ENCODE measurements at places on chromosomes 7 and 10.

DNA sequence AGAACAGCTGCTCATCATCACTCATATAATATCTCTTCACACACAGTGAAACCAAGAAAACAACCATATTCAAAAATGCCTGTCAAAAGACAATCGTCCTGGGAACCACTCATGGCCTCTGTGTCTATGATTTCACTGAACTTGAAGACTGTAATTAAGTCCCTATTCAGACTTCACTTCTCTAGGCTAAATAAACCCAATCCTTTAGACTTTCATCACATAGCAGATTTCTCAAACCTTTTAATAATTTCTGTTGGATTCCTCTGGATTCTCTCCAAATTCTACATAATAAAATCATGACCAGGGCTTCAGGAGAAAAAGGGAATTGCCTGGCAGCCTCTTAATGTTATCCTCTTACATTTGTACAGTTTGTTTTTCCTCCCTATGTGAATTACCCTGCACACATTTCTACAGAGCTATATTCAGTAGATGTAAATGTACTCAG is 201.1 kb downstream of the LRRN3 start:
- no peak for DNase-seq

DNA sequence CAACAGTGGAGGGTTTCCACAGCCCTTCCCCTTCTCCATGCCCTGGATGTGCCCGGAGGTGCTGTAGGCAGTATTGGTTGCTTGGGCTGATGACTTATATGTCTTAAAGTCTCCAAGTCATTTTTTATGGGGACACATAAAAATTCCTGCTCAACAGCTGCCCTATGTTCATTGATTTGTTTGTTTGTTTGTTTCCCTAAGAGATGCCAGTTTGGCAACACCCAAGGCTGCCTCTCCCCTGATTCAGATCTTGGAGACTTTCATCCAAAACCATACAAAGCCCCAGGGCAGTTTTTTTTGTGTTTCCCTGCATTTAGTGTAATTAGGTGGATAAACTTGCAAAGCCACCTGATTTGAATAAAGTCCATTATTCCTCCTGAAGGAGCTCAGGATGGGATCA is 115.3 kb downstream of the PLPP4 start:
- peak; percentile 6 for DNase-seq

DNA sequence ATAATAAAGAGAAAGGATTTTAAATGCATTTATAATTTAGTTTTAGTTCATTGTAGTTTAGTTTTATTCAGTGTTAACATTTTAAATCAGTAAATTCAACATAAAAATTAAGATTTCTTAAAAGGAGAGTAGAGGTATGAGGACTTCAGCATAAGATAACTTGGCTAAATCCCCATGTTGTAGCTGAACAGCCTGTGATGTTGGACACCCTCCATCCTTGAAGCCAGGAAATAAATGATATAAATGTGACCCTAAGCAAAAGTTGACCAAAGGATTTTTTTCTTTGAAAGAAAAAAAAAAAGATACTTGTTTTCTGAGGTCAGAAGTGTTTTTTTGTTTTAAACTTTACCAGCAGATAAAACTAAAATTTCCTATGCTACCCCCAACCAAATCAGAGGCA is 48.7 kb downstream of the GNAI1 start:
- no peak for DNase-seq

DNA sequence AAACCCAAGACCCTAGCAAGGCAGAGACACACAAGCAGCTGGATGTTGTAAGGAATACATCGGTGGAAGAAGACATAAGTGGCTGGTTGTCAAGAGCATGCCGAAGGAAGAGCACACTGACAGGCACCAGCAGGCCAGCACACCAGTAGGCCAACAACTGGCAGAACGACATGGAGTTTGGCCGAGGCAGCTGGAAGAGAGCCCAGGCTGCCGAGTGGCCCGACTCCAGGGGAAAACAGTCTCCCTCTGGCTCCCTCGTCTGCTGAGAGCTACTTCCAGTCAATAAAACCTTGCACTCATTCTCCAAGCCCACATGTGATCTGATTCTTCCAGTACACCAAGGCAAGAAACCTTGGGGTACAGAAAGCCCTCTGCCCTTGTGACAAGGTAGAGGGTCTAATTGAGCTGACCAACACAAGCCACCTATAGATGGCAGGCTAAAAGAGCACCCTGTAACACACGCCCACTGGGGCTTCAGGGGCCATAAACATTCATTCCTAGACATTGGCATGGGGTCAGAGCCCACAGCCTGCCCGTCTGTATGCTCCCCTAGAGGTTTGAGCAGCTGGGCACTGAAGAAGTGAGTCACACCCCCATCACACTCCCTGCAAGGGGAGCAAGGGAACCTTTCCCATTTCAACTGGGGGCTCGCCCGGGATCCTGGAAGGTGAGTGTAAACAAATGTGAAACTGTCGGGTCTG is 14.7 kb upstream of the TNS3 start:
- peak; percentile 47 for DNase-seq

GRCh38 chr10:63605197-63605967 is 84.2 kb downstream of the REEP3 start:
- peak; percentile 52 for DNase-seq

GRCh38 chr7:47470567-47471357 is 111.1 kb downstream of the TNS3 start:
- peak; percentile 86 for DNase-seq

GRCh38 chr7:117283371-117283770 is 39.5 kb downstream of the WNT2 start:
- DNase-seq, result peak; percentile 95

DNA sequence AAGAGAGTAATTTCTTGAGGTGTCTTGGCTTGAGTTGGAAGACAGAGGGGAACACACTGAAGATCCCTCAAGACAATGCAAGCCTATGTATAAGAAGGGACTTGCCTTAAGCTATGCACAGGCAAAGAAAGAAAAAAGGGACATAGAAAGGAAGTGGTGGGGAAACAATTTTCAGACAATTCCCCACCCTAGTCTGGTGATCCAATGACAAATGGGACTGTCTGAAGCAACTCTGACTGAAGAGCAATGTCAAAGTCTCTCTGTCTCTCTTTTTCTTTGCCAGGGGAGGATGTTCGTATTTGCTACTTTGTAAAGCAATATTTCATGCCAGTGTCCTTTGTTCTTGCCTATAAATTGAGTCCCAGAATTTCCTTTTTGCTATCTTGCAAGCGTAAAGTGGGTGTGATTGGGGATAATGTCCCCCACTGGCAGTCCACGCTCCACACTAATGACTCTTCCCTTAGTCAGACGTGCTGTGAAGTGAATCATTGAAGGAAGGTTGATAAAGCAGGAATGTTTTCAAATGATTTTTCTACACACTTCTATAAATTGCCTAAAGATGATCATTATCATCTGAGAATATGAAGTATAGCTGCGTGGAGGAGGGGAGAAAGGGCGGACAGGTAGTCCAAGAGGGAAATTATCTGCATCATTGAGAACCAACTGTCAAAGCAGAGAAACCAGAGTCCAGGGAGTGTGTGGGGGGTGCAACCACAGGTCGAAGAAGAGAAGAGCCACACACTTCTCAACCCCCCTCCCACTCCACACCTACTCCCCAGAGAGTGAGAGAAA is 243.8 kb upstream of the ETV1 start:
- peak; percentile 35 for DNase-seq

GRCh38 chr10:123550675-123551096 is 115.5 kb upstream of the GPR26 start:
- DNase-seq, result no peak

GRCh38 chr10:115432188-115432819 is 339.1 kb downstream of the ATRNL1 start:
- DNase-seq, result no peak

- DNase-seq, result no peak
These were observed 611.1 kb upstream of the COBL start for GRCh38 chr7:51927738-51928137.

DNA sequence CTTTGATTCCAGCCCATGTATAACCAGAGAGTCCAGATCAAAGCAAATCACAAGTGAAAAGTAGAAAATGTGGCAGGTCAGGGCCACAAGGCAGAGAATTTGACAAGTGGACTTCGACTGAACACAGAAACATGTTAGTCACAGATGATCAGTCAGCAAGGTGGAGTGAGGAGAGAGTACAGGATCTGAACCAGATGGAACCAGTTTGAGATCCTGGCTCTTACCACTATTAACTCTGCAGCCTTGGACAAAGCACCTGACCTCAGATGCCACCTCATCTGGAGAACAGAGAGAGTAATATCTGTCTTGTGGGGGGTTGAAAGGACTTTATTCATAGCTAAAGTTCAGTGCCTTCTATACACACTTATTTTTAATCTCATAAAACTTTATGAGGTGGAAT is 4.4 kb downstream of the MRLN start:
- DNase-seq, result no peak

DNA sequence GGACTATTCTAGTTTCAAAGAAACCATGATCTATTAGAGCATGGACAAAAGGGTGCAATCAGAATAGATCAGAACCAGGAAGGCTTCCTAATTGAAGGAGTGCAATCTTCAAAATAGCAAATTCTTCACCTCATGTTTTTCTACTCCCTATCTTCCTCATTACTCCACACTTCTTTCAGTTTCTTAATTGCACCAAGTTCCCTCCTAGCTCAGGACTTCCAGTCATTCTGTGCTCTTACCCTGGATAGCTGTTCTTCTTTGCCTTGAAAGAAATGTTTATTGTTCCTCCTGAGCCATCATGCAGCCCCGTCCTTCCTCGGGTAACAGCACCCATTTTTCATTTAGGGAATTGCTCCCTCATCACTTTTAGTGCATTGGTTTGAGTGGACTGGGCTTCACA is 23.1 kb downstream of the TRPV5 start:
- DNase-seq, result no peak

- DNase-seq, result no peak
These were observed 311.9 kb upstream of the HGF start for GRCh38 chr7:82081644-82082224.

- no peak for DNase-seq
These were observed 9.4 kb upstream of the COL13A1 start for GRCh38 chr10:69792341-69792740.

DNA sequence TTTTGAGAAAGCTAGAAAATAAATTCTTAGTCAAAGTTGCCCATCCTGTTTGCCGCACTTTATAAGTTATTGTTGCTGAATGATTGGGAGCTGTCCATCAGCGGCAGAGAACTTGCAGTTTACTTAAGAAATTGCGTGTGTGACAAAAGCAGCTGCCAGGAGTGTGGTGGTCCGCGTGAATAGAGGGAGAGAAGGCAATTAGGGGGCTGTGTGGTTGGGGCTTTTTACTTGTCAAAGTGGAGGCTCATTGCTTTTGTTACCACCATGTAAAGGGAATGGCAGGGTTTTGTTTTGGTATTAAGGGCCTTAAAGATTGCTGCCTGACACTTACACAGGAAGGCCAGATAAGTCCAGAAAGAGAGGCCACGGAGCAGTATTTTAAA is 177.8 kb downstream of the TCF7L2 start:
- no peak for DNase-seq

GRCh38 chr7:154438571-154439367 is 386.6 kb downstream of the DPP6 start:
- DNase-seq, result no peak

DNA sequence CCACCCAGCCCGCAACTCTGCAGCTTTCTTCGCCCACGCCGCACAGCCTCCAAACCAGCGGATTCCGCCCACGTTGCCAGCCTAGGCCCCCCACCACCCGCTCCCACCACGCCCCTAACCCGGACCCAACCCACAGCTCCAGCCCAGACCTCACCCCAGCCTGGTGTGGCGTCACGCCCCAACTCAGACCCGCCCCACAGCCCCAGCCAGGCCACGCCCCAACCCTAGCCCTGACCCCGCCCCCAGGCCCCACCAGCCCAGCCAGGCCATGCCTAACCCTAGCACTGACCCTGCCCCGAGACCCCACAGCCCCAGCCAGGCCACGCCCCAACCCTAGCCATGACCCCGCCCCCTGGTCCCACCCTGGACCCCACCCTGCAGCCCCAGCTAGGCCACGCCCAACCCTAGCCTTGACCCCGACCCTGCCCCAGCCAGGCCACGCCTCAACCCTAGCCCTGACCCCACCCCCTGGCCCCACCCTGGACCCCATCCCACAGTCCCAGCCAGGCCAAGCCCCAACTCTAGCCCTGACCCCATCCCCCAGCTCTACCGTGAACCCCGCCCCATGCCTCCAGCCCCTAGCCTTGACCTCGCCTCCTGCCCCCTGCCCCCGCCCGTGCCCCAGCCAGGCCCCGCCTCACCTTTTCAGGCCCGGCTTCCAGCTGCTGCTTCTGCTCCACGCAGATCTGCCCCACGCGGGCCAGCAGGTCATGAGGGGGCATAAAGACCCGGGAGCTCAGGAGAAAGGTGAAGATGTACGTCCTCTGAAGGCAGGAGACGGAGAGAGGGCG is 64.0 kb downstream of the RASGEF1A start:
- DNase-seq, result no peak

DNA sequence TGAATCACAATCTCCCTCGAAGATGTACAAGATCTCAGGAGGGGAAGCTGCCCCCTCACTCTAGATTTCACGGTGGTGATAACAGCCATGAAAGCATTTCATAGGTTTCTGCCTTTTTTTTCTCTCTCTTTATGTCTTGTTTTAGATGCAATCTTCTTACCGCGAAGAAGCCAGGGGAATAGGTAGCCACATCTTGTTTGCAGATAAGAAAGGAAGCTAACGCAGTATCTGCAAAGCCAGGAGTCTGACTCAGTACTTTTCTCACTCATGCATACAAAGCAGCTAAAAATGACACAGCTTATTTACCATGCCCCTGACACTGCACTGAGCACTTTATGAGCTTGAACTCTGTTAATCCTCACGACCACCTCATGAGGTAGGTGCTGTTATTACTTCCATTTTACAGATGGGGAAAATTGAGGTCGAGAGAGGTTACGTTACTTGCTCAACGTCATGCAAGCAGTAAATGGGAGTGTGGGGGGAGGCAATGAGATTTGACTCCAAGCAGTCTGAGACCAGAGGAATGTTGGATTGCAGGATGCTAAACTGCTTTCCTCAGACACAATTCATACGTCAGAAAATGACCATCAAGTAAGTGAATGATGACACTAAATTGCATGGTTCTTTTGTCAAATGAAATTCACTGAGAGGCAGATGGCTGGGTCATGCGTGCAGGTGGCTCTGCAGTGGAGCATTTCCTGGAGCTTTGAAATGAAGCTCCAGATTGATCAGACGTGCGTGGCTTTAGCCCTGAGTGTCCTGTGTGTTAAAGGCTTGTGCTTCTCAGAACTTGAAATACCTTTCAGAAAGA is 3.3 kb downstream of the MAP3K8 start:
- DNase-seq, result peak; percentile 64

DNA sequence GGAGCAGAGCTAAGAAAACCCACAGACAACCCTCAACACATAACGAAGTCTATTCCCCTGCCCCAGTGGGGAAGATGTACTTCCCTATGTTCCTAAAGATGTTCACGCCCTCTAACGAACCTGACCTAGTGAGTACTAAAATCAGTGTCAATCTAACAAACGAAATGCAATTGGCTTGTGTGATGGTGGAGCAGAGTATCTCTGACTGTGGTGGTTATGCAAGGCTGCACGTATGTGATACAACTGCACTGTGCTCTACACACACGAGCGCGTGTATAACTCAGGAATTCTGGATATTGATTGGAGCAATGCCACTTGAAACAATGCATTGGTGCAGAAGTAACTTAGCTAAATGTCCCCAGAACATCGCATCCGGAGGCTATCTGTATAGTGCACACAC is 1.3 kb downstream of the ANKRD16 start:
- DNase-seq, result peak; percentile 9
